ENCODE measurements at places on chromosomes 12 and 14. TPM values are rescaled to one million over a fixed set of nuclear protein-coding genes. Genes with fewer than 3 reads are reported as not detected.

The MLH3 gene
- 10.8 TPM for polyA plus RNA-seq

The HOTAIR gene
- polyA plus RNA-seq: not detected

The KRT78 gene
- not detected for polyA plus RNA-seq

The ALX1 gene
- polyA plus RNA-seq: not detected

DNA sequence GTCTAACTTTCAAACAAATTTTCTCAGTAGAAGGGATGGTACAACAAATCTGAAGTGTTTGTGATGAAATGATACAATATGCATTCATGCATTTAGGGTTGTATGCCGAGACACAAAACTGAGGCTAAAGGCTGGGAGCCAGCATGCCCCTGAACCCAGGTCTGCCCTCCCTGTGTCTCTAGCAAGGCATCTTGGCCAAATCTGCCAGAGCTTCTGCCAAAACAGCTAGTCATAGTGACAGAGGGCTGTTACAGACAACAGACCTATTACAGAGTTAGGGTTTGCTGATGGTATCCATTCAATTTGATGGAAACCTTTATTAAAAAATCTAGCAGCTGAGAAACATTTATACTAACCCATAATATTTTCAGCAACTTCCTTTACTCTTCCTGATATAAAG, 11.3 kb upstream of the CHPT1 start:
- no peak for DNase-seq

- no peak for DNase-seq
Measured at GRCh38 chr12:115482943-115483342, 794.5 kb downstream of the MED13L start.

DNA sequence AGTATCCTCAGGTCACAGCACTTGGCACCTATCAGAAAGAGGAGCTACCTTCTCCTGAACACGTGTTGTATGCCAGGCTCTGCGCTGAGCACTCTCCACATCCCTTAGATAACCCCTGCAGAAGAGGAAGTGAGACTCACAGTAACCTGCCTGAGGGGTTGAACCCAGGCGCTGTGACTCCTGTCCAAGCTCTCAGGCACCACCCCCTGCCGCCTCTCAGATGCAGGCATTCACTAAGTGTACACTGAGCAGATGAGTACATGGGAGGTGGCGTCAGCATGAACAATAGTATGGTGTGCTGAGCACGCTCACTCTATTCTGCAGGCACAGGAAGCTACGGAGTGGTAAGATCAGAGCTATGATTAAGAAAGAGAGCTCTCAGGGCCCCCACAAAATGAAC, 21.0 kb upstream of the RIC8B start:
- DNase-seq: no peak

All from GM23248 (cell line).